ENCODE measurements at places on chromosomes 4 and X. TPM values are rescaled to one million over a fixed set of nuclear protein-coding genes. Genes with fewer than 3 reads are reported as not detected.

GRCh38 chrX:153190381-153190780 is 11.3 kb downstream of the MAGEA1 start:
- DNase-seq, result no peak

GRCh38 chr4:6771229-6771671 is 11.3 kb upstream of the KIAA0232 start:
- DNase-seq, result no peak

DNA sequence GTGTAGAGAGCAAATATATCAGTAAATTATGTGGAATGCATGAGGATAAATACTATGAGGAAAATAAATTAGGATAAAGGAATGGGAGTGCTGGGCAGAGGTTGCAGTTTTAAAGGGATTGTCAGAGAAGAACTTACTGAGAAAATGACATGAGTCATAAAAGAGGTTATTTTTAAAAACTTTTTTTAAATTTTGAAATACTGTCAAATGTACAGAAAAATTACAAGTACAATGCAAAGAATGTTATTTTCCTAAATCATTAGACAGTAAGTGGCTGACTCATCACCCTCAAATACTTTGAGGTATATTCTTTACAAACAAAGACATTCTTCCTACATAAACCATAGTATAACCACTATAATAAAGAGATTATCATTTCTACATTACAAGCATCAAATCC is 29.8 kb upstream of the H2AZ1 start:
- DNase-seq, result no peak

DNA sequence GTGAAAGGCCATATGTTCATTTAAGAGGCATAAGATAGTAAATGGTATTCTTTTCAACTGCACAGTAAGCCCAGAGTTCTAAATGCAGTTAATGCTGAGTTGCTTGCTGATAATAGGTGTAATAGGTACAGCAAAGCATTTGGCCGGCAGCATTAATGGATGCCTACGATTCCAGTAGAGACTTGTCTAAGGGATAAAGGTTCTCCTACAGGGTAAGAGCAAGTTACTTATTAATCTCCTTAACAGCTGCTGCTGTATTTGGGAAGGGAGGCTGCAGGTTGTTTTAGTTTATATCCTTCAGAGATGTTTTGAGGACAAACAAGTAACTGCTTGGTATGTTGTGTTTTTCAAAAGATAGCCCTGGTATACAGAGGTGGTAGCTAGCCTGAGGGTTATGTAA is 16.8 kb downstream of the TSPAN7 start:
- DNase-seq, result no peak

AGTR2 gene
- not detected for total RNA-seq

DNA sequence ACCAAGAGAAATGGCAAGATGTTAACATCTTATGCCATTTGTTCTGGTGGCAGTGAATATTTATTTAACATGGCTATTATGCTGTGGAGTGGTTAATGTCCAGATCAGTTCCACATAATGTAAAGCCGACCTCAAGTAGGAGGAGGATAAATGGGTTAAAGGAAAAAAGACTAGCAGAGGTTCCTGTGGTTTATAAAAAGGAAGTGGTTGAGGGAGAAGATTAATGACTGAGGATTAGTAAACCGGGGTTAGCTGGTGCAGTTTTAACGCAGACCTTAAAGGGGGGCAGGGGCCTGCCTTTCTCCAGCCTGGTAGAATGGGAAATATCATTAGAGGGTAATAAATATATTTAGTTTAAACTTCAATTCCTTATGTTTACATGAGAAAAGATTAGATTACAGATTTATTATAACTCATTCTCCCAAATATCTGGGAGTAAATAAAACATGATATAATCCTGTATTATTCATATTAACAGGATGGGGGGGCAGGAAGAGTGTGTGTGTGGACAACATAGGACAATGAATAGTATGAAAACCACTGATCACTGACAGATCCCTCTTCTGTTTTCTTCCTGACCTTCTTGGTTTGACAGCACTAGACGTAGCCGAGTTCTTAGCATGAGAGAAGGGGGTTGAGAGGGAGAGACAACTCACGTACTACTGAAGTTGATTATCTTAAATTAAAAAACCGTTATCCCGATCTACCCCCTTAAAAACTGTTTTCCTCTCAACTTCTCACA is 124.1 kb upstream of the LIMCH1 start:
- no peak for DNase-seq

- DNase-seq, result no peak
Measured at GRCh38 chr4:22597471-22597870, 81.6 kb upstream of the ADGRA3 start.

Data from osteocyte (in vitro differentiated cells).